Muscle of leg (tissue), 16 donors: ENCODE measurements at places on chromosomes 16 and 17. TPM values are rescaled to one million over a fixed set of nuclear protein-coding genes. Genes with fewer than 3 reads are reported as not detected.
A peak's percentile ranks its signal among the peaks of the same experiment; 100 is the strongest.

GRCh38 chr16:3457434-3458252, 14.2 kb downstream of the NAA60 start:
- DNase-seq, result peak; percentile 96

DNA sequence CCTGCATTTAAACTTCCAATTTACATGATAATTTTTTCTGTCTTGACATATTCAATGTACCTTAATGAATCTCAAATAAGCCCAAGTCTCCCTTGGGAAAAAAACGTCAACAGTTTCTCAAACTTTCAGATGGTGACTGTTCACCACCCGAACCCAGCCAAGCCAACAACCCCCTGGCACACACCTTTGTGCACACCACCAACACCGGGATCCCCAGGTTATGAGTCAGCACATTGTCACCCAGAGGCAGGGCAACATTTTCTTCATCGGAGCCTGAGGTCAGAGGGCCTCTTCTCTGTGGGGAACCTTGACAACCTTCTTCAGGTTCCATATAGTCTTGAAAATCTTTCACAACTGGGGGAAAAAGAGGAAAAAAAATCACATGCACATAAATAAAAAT, 15.5 kb downstream of the DYNC1LI2 start:
- no peak for DNase-seq

DNA sequence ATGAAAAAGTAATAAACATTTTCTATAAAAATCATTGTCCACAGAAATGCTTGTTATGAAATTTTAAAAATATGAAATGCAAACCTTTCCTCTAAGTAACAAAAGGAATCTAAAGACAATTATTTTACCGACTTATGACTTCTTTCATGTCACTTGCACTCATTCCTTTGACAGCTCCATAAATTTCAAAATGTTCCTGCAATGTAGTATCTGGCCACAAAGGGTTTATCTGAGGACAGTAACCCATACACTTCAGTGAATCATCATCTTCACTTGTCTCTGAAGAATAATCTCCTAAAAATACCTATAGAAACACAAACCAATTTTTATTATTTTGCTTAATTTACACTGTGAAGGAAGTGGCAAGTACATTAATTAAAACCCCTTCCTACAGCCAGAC, 25.6 kb upstream of the ABCA10 start:
- DNase-seq, result no peak

DNA sequence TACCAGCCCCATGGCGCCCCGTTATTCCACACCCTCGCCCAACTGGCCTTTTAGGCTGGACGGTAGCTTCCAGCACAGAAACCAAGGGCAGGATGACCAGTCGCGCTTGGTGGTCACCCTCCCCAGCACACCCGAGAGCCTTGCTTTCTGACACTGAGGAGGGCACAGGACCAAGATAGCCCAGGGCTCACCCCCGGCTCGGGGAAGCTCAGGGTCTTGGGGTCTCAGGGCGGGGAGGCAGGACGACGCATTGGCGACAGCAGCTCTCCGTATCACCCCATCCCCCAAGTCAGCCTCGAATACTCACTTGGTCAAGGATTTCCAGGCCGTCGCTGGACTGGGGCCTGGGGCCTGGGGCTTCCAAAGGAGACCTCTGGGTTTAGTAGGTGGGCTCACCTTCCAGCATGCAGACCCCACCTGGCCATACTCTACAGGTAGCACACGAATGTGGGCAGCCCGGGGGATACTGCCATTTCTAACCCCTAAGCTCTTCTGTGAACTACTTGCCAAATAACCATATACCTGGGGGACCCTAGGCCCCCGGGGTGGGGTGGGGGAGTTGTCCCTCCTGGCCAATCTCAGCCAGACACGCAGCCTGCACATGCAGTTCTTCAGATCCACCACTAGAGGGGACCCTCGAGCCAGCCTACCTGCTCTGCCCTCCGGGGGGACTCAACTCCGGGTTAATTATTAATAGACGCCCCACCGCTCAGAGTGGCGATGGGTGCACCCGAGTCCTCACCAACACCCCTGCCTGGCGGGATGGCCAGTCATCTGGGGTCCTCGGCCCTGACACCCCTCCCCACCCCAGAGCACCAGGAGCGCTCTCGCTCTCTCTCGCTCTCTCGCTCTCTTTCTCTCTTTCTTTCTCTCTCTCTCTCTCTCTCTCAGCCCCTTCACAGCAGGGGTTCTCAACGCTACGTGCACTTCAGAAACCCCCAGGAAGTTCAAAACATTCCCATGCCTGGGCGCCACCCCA, 30.0 kb downstream of the TBC1D16 start:
- DNase-seq, result peak; percentile 56

DNA sequence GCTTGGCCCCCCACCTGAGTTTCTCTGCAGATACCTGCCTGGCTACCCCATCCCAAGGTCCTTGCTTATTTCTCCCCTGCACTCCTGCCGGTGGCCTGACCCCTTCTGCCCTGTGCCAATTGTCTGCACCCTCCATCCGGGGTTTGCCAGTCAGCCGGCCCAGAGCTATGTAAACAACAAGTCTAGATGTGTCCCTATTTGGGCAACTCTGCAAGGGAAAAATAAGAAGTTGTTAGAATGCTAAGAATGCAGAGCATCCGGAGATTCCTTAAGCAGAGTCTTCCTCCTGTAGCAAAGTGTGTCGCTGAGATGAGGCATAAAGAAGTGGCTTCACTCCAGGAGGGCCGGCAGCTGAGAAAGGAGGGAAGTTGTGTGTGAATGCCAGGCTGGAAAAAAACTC, 46.6 kb downstream of the RGS9 start:
- DNase-seq, result no peak

- peak; percentile 21 for DNase-seq
These were observed 5.2 kb downstream of the PECAM1 start for GRCh38 chr17:64385187-64386083.

The HAP1 gene
- 0.04 TPM for polyA plus RNA-seq
